ENCODE measurements at places on chromosomes 7 and 10.
A peak's percentile ranks its signal among the peaks of the same experiment; 100 is the strongest.

GRCh38 chr10:32167450-32167849, 111.2 kb upstream of the KIF5B start:
- DNase-seq = no peak

DNA sequence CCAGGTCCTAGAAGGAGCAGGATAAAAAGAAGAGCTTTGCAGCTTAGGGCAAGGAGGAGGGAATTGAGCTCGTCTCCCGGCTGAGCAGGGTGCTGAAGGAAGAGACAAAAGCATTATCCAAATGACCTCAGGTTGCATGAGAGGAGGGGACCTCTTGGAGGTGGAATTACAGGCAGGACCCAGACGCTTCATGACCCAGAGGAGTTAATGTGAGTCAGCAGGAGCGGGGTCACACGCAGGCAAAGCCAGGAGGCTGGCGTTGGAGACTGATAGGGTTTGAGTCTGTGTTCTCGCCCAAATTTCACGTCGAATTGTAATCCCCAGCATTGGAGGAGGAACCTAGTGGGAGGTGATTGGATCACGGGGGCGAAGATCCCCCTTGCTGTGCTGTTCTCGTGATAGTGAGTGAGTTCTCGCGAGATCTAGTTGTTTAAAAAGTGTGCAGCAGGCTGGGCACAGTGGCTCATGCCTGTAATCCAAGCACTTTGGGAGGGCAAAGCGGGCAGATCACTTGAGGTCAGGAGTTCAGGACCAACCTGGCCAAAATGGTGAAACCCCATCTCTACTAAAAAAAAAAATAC, 63.7 kb upstream of the AUTS2 start:
- DNase-seq = no peak

- no peak for DNase-seq
Observed at GRCh38 chr10:26755443-26755903, 58.0 kb downstream of the PDSS1 start.

GRCh38 chr7:106071999-106072714, 40.0 kb downstream of the SYPL1 start:
- DNase-seq = no peak

DNA sequence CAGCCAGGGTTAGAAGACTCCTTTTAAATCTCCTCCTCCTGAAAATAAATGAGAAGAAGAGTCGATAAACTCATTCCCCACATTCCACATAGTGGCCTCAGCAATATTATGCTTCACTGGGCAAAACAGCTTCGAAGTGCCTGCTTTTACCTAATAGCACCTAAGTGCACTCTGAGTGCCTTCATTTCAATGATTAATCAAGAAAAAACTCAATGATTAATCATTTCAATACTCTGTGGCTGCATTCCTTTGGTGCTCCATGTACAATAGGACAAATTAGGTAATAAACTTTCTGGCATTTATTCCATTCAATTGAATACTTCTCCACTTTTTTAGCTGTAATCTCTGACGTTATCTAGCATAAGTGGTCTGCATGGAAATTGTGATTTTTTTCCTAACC, 174.6 kb downstream of the CCDC71L start:
- DNase-seq = peak; percentile 76

GRCh38 chr10:122847782-122848604, 2.3 kb upstream of the CUZD1 start:
- DNase-seq = no peak

DNA sequence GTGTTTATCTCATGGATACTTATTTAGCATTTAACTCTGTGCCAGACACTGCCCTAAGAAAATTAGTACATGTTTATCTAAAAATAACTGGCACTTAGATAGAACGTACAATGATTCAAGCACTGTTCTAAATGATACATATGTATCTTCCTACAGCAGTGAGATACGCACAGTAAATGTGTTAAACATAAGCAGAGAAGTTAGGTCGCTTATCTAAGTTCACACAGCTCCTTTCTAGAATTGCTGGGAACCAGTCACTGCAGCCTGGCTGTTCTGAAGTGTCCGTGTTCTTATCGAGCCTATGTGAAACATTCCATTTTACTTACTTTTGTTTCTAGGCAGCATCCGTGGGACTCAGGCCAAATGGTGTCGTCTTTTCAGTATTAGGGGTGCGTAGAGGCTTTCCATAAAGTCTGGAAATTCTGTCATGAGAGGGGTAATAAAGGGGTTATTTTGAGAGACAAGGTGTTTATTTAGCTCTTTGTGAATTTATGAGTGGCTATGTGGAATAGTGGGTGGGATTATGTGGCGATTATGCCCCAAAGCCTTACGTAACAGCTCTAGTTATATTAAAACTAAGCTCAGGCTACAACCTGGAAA, 186.9 kb downstream of the SND1 start:
- DNase-seq = no peak

- DNase-seq = no peak
Observed at GRCh38 chr10:89389254-89389653, 3.2 kb upstream of the IFIT1 start.

- DNase-seq = no peak
Observed at GRCh38 chr10:54094321-54094720, 706.7 kb downstream of the PCDH15 start.

GRCh38 chr7:617614-618538, 98.2 kb upstream of the PDGFA start:
- no peak for DNase-seq

DNA sequence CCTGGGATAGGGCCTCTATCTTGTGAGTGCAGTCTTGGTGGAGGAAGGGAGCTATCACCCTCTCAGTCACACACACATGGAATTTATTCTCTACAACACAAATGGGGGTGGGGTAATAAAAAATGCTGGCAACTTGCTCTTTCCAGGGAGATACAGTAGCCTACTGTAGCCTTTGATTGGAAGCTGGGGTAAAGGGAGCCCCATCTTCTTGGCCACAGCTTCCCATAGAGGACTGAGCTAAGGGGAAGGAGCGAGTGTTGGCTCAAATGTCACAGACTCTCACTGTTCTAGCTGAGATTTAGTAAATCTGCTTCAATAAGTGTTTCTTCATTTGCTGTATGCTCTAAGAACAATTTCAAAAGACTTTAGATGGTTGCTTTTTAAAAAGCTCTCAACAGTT, 222.2 kb upstream of the CXCL12 start:
- DNase-seq = no peak

DNA sequence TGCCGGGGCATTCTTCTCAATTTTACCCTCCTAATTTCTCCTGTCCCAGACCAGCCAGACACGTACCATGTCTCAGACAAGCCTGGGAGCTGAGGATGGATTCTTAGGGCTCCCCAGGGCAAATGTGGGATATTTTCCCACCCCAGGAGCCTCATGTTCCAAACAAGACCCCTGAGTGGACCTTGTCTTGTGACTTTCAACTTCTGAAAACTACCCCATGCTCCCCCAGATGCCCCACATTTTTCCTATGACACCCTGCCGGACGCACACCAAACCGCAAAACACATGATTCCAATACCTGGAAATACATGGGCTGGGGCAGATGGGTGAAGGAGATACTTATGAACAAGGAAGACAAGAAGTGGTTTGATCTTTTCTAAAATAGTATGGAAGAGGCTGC, 874 bp downstream of the GIMAP5 start:
- no peak for DNase-seq

DNA sequence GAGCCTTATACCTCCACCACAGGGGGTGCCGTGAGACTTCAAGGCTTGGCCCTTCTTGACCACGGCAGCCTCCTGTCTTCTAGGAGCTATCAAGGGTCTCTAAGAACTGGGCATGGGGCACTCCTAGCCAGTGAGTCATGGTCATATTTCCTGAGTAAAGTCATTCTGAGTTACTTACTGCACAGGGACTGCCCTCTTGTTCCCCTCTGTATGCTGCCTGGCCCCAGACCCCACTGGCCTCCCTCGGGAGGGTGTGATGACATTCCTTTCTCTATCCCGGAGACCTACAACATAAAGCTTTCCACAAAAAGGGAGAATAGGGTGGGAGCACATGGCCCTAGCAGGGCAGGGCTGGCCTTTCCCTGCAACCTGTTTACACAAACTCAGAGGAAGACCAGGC, 21.4 kb downstream of the DPCD start:
- DNase-seq = no peak

DNA sequence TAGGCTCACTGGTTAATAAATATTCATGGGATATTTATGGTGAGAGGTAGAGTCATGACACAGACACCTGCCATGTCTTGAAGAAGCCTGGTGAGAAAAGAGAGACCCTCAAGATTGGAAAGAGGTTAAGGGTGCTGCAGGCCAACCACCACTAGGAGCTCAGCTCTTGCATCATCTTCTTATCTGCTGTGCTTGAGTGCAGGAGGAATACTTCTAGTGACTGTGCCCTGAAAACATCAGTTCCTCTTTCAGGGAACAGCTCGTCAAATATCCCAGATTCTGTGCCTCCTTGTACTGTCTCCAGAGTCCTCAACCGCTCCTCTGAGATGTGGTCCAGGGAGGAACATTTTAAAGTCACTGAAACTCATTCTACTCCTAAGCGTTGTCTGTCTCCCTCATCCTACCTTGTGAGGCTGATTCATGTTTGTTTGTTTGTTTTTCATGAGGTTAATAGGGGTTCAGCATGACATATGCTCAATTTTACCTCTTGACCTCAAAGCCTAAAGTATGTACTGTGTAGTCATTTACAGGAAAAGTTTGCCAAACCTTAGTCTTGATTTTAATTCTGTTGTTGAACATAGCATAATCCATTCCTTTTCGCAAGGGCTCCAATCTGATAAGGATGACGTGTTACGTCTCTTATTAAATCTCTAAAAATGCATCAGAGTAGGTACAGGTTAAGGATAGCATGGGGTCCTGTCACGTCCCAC, 293.1 kb downstream of the C7orf25 start:
- DNase-seq = no peak

DNA sequence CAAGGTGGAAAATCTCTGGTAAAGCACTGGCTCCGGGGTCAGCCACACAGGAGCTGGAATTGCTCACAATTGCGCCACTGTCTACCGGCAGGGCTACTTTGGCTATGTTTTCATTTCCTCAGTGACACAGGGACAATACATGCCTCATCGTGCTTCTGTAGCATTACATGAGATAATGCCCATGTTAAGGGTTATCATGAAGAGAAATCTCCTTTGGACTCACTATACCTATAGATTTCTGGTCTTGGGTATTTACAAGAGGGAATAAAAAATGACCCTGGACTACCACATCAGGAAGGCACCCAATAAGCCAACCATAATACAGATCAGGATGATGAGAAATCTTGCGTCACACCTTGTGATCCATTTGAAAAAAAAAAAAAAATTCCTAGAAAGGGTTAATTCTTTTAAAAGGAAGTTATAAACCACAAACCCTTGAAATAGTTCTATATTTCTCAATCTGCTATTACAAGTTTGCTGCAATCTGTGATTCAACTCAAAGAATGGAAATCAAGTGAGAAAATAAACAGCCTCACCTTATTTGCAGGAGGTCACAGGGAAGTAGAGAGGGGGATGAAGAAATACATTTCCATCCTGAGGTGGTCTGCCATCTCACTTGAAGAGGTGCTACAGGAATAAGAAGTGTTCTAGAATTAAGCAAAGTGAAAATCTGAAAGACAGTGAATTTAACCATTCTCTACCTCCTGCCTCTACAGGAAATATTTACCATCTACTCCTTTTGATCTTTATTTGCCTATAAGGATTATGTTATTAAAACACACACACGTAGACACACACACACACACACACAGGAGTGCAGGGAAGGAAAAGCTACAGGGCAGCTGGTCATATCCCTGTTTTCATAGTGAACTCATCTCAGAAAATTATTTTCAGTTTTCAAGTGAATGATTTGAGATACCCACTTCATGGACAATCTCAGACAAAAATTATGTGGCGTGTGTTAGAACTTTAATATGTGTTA, 231.3 kb upstream of the CELF2 start:
- DNase-seq = peak; percentile 43

DNA sequence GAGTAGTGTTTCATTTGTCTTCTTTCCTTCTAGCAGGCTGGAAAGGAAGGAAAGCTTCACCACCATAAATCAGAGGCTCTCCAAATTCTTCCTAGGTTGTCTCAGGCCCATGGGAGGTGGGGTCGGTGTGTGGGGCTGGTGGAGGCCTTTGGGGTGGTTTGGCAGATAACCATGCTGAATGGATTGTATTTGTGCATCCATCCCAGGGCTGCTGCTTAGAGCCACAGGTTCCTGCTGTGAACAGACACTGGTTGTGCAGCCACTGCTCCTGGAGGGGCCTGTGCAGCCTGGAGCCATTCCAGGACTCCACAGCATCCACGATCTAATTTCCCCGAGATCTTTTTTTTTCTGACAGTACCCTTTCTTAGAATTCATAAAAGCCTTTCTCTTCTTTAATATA, 741.8 kb downstream of the SUGCT start:
- no peak for DNase-seq

DNA sequence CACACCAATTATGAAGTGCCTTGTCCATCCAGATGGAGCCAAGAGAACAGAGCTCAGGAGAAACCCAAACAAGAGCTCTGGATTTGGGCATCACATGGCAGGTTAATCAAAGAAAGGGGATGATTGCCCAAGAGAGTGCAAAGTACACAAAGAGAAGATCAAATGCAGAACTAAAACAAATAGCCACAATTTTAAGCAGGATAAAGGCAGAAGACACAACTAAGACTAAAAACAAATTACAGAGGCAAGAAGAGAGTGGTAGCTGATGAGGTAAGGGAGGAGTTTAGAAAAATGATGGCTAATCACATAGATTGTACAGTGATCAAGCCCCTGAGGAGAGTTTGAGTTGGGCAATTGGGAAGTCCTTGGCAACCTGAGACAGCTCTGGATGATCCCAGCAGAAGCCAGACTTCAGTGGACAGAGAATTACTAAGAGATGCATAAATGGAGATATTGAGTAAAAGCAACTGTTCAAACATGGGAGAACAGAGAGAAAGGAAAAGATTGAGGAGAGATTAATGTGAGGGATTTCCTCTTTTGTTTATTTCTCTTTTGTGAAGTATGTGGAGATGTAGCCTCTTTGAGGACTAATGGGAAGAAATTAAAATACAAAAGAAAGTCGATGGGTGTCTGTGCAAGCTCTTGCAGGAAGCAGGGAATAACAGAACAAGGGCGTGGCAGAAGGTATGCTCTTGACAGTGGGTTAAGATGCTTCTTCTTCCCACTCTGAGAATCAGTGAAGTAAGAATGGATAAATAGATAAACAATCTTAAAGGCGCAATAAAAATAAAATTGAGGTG, 101.9 kb downstream of the LRRN3 start:
- DNase-seq = no peak
